ENCODE measurements at places on chromosomes 5 and 9. TPM values are rescaled to one million over a fixed set of nuclear protein-coding genes. Genes with fewer than 3 reads are reported as not detected.

- DNase-seq, result peak; percentile 73
Observed at GRCh38 chr5:33936004-33936380, 194 bp upstream of the RXFP3 start.

PCDH12 gene
- total RNA-seq, result 17.0 TPM

EDIL3 gene
- 42.4 TPM for total RNA-seq

- no peak for DNase-seq
Observed at GRCh38 chr5:176201811-176202210, 36.4 kb upstream of the SIMC1 start.

- DNase-seq, result no peak
Observed at GRCh38 chr5:110965773-110966581, 105.5 kb upstream of the TSLP start.

GRCh38 chr5:132621699-132622098 is 36.3 kb upstream of the IL13 start:
- DNase-seq, result no peak

PTTG1 gene
- 5.6 TPM for total RNA-seq

GRCh38 chr9:92501671-92502393 is 19.5 kb upstream of the ASPN start:
- no peak for DNase-seq

BARHL1 gene
- total RNA-seq, result not detected

DNA sequence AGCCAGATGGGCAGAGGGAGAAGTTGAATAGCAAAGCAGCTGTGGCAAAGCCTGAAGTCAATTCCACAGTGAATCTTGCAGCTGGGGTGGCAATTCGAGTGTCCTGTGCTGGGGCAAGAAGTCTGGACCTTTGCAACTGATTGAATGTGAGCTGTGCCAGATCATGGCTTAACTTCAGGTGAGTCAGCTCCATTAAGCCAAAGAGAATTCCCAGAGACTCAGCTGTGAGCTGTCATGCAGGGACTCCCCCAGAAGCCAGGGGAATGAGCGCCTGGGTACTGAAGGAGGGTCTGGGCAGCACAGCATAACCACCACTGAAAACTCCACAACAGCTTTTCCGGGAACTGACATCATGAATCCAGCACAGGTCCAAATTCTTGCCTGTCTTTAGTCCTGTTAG is 153.5 kb upstream of the TRPC7 start:
- DNase-seq, result no peak

ARHGEF28 gene
- total RNA-seq, result 22.3 TPM

DNA sequence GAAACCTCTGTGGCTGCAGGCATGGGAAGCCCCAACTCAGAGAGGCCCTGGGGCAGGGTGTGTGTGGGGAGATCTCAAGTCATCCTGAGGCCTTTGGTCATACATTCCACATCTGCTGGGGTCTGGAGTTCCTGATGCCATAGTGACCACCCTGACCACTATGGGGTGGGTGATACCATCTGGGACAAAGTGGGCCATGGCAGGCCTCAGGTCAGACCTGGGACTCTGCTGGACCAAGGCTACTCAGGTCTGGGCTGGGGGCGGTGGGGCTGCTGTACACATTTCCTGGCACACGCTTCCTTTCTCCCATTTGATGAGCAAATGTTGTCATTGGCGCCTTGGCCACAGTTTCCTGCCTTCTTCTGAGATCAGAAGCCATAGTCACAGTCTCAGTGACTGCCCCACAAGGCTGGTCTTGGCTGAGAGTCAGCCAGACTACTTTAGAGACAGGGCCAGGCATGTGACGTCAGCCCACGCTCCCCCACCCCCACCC is 15.1 kb upstream of the ACSL6 start:
- peak; percentile 40 for DNase-seq

DNA sequence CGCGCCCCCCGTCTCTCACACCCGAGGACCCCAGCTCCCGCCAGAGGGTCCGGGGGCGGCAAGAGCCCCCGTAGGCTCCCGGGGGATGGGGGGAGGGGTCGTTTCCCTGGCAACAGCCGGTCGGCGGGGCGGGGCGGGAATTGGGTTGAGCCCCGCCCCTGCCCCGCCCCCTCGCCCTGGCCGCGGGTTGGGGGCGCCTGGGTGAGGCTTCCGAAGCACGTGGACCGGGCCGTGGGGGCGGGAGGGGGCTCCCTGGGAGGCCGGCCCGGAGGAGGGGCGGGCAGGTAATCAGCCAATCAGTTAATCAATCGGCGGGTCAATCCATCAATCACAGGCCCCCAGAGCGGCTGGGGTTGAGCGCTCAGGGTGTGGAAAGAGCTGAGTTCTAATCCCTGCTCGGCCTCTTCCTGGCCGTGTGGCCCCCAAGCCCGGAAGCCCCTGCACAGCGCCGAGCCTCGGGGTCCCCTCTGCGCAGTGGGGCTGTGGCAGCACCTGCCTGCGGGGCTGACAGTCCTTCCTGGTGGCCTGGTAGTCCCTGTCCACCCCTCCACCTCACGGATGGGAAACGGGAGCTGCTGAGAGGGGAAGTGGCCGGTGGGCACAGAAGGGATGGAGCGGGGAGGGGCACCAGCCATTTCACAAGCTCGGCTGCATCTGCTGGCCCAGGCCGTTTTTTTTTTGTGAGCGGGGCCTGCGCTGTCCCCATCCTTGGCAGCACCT is 174.2 kb upstream of the IER5L start:
- DNase-seq, result no peak

PLCXD3 gene
- total RNA-seq, result 2.6 TPM

FOXD4L3 gene
- not detected for total RNA-seq

DNA sequence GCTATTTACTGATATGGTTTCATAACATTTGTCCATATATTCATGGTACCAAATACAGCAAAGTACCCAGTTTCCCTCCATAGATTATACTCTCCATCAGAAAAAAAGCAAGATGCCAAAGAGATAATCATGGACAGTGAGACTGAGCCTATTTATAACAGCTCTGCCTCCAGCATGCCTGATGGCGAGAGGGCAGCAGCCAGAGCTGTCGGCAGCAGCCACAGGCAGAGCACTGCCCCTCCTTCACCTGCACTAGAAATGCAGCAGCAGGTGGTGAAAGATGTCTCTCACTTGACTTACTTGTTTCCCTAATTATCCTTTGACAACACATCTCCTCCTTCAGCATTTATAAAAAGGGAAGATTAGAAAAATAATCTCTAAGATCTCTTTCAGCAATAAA is 32.4 kb downstream of the CTNNAL1 start:
- DNase-seq, result no peak
